ENCODE measurements at places on chromosomes 5 and 9. TPM values are rescaled to one million over a fixed set of nuclear protein-coding genes. Genes with fewer than 3 reads are reported as not detected.

CLIC3 gene
- 1.2 TPM for total RNA-seq

LSM11 gene
- total RNA-seq, result 3.4 TPM

QRFP gene
- total RNA-seq, result not detected

PCDHA8 gene
- total RNA-seq, result 0.25 TPM

CARTPT gene
- not detected for total RNA-seq

MED7 gene
- 14.7 TPM for total RNA-seq

LHX6 gene
- total RNA-seq, result 0.26 TPM

TMOD1 gene
- 0.26 TPM for total RNA-seq

IL9 gene
- total RNA-seq, result not detected

Data from MCF 10A (cell line).